Right atrium auricular region (tissue), 2 donors: ENCODE measurements at places on chromosomes 12 and 14. TPM values are rescaled to one million over a fixed set of nuclear protein-coding genes. Genes with fewer than 3 reads are reported as not detected.

The CLEC12A gene
- total RNA-seq = 1.3 TPM

The CIROP gene
- total RNA-seq = not detected

The TAS2R9 gene
- total RNA-seq = not detected

The PROX2 gene
- not detected for total RNA-seq

The TUNAR gene
- not detected for total RNA-seq

The P2RX7 gene
- 1.9 TPM for total RNA-seq

GRCh38 chr14:99546234-99546879 lies 57.6 kb downstream of the CCDC85C start:
- DNase-seq = no peak

DNA sequence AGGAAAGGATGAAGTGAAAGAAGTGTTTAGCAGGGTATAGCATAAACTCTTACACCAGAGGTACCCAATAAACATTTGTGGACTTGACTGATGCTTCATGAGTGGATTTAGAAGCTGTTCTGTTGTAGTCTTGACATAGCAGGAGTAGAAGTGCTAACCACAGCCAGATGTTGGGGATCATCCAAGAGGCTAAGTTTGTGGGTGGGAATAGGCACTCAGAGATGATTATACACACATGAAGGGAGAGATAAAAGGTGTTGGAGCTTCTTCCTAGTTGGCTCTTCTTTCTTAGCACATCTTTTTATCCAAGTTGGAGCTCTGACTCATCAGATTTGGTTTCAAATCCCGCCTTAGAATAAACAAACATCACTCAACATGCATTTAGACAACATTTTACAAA lies 166.7 kb upstream of the E2F7 start:
- DNase-seq = no peak

GRCh38 chr12:3201339-3202051 lies 124.3 kb downstream of the TSPAN9 start:
- no peak for DNase-seq

DNA sequence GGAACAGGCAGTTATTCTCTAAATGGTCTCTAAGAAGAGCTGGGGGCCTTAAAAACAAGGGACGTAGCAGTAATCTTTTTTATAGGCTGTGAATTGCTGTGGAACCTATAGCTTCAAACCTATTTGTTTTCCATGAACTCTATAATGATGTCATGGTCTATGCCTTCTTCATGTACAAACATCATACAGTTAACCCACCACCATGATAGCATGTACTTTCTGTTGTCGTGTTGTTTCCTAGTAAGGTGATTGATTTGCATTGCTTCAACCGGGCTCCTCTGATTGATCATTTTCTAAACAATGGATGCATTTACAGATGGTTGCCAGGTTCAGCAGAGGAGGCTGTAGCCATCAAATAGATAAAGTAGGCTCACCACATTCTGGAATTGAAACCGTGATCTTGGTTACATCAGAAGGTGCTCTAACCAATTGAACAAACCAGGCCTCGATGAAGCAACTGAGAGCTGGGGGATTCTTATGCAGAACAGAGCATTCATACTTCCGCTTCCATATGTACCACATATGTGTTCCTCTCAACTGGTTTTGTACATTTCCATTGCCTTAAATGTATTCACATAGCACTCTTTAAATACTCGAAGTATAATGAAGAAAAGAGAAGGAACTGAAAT lies 25.6 kb upstream of the PCNX1 start:
- DNase-seq = no peak

GRCh38 chr12:117114784-117115183 lies 15.6 kb upstream of the TESC start:
- DNase-seq = no peak

DNA sequence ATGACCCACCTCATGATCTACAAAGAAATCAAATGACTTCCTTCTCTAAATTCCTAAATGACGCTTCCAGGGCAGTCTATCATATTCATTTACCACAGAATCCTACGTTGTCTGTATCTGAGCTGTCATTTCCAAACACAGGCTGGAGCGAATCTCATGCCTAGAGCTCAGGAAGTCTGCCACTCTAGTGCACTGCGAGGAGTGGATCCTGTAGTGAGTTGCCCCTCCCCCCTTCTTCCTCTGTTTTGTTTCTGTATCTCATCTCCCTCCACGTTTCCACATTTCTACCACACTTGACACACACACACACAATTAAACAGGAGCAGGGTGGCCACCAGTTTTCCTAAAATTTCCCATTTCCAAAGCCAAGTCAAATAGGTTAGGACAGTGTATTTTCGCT lies 415.4 kb upstream of the PRICKLE1 start:
- DNase-seq = no peak

DNA sequence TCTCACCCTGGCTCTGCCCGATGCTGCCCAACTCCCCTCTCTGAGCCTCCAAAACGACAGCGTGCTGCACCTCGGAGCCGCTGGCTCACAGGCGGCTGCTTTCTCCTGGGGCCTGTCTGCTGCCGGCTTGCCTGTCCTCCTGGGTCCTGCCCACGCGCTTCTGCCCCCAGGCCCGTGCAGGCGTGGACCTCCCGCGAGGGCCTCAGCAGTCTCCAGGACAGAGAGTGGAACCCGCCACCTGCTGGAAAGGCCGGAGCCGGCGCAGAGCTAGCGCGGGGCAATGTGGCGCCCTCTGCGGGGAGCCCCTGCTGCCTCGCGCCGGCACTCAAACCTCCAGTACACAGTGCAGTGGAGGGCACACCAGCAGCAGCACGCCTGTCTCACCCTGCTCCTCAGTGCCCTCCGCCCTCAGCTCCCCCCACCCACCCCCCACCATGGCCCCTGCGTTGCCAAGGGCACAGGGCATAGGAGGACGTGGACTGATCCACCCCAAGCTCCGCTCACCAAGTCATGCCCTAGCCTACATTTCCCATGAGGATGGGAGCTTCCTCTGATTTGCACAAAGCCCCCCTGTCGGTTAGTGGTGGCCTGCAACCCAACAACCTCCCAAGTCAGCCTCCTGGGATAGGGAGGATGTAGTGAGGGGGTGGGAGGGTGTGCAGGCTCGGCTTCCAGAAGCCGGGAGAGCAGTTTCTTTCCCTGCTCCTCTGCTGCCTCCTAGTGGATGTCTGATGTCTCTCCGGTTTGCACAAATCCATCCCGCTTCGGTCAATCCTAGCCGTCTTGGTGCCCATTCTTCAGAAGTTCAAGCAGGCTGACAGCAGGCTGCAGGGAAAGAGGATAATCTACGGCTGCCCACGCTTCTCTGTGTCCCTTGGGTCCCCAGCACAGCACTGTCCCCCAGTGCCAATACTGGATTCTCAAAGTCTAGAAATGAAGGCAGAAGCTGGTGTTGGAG lies 25.2 kb downstream of the KRT8 start:
- peak; percentile 80 for DNase-seq
